ENCODE measurements at places on chromosomes 5 and 9.
A peak's percentile ranks its signal among the peaks of the same experiment; 100 is the strongest.

DNA sequence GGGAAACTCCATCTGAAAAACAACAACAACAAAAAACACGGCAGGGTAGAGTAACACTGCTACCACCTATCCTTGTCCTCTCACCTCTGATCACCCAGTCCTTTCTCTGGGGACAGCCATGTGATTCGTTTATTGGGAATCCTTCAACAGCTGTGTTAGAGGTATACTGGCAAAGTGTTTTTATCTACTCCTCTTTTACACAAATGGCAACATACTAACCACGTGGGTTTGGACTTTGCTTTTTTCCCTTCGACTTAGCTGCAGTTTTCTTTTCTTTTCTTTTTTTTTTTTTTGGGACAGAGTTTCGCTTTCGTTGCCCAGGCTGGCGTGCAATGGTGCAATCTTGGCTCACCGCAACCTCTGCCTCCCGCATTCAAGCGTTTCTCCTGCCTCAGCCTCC lies 11.2 kb upstream of the SET start:
- DNase-seq: no peak

GRCh38 chr5:52685971-52686370 lies 101.7 kb upstream of the ITGA1 start:
- DNase-seq: no peak

- DNase-seq: no peak
These were observed 62.8 kb downstream of the RGS3 start for GRCh38 chr9:113526231-113526746.

DNA sequence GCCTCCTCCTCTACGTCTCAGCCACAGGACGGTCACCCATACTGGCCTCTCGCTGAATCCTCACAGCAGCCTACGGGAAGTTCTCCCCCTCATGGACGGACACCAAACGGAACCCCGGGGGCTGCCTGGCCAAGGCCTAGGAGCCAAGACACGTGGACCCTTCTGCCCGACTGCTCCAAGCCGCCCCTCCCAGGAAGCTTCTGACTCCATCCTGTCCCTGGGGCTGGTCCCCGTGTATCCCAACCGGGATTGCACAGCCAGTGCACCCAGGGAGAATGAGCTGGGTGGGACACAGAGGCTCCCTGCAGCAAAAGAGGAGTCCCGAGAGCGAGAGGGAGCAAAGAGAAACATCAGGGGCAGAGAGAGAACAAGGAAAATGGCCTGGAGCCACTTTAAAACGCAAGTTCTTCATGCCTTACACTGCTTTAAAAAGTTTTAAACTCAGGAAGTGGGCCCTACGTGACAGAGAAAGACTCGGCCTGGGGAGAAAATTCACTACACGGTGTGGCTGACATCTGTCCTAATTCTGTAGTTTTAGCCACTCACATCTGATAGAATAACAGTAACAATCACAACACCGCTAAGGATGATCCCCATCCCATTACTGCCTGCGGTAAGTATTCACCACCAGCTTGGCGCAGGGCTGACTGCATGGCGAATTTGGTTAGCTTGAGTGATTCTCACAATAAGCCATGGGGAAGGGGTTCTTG lies 3.0 kb downstream of the FAM78A start:
- DNase-seq: no peak

DNA sequence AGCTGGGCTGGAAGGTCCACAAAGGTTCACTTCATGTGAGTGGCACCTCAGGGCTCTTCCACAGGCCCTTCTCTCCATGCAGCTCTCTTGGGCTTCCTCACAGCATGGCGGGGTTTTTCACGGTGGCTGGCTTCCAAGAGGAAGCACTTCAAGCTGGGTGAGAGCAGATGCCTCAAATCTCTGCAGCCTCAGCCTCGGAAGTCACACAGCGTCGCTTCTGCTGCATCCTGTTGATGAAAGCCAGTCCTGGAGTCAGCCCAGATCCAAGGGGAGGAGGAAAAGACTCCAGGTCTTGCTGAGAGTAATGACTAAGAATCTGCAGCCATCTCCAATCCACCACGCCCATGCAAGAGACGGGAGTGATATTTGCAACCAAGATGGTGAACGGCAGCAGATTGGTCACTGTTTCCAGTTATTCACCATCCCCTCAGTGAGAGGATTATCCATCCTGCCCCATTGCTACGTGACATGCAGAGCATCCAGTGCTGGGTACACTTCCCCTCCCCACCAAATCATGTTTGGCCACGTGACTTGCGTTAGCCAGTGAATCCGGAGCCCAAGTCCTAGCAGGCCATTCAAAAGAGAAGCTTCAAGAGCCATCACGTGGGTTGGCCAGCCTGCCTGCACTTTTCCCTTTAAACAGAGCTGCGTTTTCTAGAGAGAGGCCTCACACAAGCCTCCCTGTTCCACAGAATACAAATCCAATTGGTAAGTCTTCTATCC lies 173.9 kb downstream of the C9orf50 start:
- peak; percentile 52 for DNase-seq

GRCh38 chr9:91903126-91903911 lies 46.7 kb downstream of the ROR2 start:
- DNase-seq: no peak

GRCh38 chr5:176352116-176352878 lies 9.3 kb downstream of the KIAA1191 start:
- no peak for DNase-seq

DNA sequence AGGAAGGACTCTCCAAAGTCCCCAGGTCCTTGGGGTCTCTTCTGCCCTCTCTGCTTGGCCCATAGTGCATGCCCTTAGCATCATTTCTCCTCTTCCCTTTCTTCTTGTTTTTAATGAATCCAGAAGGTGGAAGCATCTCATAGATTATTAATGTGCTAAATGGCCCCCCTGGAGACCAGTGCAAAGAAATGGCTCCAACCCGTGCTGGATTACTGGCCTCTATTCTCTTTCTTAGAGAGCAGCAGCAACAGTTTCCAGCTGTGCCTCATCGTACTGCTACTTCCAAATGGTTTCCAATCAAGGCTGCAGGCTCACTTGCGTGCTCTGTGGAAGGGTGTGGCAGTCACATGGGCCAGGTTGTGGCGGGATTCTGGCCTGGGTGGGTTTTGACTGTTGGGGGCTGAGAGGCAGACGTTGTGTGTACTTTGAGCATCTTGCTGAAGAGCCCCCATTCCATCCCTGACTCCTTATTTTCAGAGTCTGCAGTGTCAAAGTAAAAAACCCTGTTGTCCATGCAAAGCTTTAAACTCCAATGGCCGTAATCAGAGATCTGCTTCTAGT lies 139.7 kb downstream of the GABBR2 start:
- no peak for DNase-seq

DNA sequence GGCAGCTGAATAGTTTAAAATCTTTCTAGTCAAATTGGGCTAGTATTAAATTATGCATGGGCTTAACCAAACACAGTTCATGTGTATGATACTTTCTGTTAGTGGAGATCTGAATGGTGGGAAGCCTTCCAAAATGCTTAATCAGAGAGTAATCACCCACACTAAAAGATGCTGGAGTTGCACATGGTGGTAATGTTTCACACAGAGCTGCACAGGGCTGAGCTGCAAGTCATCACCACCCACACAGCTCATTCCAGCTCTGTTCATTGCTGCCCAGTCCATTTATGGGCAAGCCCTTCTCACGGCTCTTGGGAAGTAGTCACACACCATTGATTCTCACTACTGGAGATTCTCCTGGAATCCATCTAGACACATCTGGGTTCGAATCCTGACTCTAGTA lies 351.5 kb upstream of the KCNN2 start:
- DNase-seq: no peak

DNA sequence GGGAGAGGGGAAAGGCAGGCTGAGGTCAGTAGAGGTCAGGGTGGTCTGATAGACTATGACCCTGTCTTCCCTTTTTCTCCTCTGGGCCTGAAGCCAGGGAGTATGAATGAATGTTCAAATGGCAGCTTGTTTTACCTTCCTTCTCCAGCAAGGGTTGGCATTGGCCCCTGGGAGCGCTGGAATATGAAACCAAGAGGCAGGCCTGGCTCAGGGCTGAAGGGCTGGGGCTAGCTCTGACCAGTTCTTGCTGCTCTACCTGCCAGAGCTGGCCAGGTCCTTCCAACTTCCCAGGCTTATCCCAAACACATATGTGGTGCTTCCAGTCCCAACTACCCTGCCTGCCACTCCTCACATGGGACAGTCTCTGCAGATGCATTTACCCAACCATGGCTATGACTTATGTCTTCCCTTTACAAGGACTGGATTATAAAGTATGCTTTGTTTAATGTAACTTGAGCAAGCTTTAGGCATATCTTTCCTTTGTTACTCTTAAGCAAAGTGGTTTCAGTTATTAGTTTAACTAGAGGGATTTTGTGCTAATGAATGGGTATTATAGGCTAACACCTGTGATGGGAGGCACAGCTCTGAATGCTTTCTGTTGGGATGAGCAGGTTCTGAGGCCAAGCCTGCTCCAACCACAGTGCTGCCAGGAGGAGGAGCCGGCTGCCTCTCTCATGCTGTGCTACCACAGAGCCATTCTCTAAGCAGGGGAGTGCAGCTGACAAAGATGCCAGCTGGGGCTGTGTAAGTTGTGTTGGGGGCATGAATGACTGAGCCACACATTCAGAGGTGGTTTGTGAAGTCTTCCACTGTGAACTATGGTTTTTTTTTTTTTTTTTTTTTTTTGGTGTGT lies 6.1 kb downstream of the CCNI2 start:
- peak; percentile 66 for DNase-seq

GRCh38 chr5:112136773-112137172 lies 282.3 kb downstream of the EPB41L4A start:
- DNase-seq: no peak

GRCh38 chr9:71767776-71768321 lies 464 bp downstream of the CEMIP2 start:
- no peak for DNase-seq

GRCh38 chr9:101923451-101923850 lies 185.0 kb upstream of the GRIN3A start:
- DNase-seq: no peak

Measured in nucleus accumbens (tissue), 56 donors.